NCI-H524 treated with DMSO at 0.1 percent for 48 hours (cell line): ENCODE measurements at places on chromosomes 13 and 19.

DNA sequence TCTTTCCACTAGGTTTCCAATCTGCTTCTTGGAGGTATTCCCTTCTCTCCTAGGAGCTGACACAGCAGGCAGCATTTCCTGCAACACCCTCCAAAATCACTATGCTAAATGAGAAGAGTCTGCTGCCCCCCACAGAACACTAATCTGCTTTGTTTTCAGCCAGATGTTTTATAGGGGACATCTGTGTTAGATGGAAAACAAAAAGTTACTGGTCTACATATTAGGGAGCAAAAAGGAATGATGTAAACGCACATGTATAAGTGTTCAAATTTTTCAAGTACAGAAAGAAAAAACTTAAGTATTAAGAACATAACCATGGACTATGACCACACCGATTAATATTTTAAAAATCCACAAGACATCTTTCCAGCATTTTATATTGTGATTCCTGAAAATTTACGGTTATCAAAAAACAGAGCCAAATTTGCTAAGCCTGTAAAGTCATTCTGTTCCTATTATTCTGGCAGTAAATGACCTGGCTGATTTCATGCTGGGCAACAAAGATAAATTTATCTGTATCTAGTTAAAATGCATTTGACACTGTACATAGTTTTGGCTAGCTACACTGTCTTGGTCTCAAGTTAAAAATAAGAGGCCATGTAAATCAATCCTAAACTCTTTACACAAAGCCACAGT, 63.3 kb downstream of the DCLK1 start:
- no peak for DNase-seq

DNA sequence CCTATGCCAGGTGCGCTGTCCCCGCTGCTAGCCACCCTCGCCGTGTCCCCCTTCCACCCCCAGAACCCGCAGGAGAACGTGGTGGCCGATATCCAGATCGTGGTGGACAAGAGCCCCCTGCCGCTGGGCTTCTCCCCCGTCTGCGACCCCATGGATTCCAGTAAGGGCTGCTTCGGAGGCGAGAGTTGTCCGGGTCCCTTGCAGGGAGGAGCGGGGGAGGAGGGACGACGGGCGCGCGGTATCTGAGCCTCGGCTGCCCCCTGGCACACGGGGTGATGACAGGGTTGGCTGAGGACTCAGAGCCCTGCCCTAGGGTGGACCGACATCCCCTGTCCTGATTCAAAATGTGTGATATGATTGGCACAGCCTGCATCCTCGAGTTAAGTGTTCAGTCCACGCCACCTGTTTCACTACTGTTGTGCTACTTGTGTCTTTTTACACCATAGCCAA, 653 bp downstream of the MVB12A start:
- DNase-seq: no peak

DNA sequence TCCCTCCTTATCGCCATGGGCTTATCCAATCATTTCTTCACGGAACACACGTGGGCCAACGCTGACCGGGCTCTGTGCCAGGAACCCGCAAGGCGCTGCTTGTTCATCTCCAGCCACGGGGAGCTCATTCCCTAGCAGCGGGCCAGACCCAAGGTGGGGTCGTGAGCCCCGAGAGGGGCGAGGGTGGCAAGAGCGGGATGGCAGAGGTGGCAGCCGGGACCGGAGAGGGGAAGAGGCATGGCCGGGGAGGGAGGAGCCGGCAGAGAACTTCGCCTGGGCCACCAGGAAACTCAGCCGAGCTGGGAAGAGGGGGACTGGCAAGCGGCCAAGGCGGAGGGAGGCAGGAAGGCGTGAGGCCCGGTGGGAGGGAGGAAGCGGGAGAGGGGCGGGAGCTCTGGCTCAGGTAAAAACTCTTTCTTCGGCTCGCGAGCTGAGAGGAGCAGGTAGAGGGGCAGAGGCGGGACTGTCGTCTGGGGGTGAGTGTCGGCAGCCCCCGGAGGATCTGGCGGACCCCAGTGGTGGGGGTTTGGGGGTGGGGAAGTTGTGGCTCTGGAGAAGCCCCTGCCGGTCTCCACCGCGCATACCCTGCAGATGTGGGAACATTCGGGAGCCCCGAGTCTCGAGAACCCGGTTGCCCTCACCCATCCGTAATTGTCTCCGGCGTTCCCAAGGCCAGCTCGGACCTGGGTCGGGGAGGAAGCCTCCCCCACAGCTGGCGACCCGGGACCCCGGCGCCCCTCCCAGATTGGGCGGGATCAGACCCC, at the start of gene B3GNT3:
Gene B3GNT3, plus strand, starts transcription at position 408 of the 764 bp plus-strand sequence. CDS start 12,670 bp downstream, outside the sequence.
- no peak for DNase-seq

- DNase-seq: no peak
Observed at GRCh38 chr13:102693250-102693649, 1.6 kb downstream of the METTL21C start.

GRCh38 chr19:40799558-40800338, 757 bp downstream of the EGLN2 start:
- no peak for DNase-seq

DNA sequence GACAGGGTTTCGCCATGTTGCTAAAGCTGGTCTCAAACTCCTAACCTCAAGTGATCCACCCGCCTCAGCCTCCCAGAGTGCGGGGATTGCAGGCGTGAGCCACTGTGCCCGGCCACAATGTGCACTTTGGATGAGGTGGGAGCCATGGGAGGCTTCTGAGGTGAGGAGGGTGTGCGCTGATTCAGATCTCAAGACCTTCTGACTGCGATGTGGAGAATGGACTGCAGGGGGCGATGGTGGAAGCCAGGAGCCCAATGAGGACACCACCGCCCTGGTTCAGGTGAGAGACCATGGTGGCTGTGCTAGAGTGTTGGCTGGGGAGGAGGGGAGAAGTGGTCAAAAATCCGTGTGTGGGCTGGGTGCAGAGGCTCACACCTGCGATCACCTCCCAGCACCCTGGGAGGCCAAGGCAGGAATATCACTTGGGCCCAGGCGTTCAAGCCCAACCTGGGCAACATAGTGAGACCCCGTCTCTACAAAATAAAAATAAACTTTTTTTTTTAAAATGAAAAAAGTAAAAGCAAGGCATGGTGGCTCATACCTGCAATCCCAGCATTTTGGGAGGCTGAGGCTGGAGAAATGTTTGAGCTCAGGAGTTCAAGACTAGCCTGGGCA, 5.6 kb downstream of the INAFM1 start:
- no peak for DNase-seq

DNA sequence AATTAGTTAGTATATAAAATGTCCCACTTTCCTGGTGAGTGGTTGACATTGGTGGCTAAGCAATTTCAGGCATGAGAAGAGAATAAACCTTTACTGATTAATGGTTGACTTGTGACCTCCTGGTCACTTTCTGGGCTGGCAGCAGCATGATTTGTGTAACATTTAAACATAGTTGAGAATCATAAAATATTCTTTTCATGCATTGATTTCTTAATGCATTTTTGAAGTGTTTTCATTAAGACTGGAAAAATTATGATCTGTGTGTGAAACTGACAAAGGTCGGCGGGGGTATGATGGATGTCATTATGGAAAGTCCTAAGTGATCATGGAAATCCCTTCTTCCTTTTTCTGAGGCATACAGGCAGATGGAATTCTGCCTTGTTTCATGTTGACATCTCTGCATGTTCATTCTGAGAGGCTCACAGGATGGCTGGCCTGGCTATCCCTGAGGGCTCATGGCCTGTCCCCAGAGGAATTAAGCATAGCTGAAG, 98.7 kb upstream of the RNF113B start:
- DNase-seq: no peak

DNA sequence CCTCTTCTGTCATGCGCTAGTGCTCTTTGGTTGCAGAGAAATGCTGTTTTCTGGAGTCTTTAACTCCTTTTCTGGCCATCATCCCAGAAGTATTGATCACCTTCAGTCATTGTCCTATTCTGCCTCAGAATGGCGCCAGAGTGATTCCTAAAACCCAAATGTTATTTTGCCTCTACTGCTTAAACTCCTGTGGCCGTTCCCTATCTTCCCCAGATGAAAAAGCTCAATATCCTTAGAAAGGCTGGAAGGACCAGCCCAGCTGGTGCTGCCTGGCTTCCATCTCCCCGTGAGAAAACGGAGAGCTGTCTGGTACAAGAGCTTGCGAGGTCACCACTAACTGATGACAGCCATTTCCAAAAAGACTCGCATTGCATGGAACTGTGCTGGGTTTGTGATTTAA, 179.1 kb downstream of the RBM26 start:
- DNase-seq: no peak

GRCh38 chr19:38173291-38174041, 50.6 kb downstream of the DPF1 start:
- DNase-seq: no peak

DNA sequence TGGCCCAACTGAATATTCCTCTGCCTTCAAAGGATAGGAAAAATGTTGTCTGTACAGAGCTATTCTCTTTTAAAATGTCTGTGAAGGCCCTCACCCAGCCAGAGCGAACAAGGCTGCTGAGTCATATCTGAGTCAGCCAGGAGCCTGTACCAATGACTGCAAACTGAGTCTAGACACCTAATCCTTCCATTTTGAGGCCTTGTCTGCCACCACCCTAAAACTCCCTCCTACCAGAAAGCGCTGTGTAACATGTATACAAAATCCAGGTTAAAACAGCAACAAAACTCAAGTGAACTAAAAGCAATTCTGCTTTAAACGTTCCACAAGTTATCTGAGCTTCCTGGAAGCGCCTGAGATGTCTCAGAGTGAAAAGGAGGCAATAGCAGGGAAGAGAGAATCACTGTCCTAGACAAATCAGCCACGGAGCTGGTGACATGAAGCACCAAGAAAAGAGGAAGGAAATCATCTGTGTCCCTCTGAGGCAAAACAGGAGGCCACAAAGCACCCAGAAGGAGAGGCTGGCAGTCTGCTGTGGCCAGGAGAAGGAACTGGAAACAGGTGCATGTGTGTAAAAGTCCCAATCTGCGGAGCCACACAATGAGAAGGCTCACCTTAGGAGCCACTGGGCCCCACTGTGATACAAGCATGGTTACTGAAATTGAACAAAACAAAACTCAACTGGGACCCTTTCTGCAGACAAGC, 10.2 kb downstream of the DHRS12 start:
- no peak for DNase-seq

DNA sequence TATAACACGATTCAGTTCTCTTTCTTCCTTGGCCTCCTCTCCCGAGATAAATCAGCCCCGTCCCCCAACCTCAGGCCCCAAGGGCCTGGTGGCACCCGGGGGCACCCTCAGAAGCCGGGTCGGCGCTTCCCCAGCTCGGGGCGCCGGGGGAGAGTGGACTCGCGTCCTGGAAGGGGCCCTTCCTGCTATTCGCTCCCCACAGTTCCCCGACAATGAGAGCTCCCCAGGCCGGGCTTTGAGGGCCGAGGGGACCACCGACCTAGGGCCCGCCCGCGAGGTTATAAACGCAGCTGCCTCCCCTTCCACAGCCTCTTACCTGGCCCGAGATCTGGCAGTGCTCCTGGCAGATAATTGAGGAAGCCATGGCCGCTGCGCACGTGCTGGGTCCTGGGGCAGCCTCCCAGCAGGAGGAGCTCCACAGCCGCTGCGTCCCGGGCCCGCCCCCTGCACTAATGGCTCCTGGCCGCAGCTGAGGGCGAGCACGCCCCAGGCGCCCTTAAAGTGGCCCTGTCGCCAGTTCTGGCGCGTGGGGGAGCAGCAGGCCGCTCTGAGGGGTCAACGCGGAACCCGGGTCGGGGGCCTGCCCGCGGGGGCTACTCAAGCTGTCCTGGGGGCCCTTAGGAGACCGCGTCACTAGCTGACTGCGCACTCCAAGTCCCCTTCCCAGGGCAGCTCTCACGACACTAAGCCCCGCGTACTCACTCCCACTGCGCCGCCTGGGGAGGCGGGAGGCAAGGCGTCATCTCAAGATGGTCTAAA, at the start of gene SOHLH2:
Gene SOHLH2, minus strand, starts transcription at position 394 of the 759 bp plus-strand sequence. Its CDS starts 30 bp downstream, at position 364.
- no peak for DNase-seq

GRCh38 chr19:10760273-10760944, 42.5 kb downstream of the DNM2 start:
- no peak for DNase-seq

DNA sequence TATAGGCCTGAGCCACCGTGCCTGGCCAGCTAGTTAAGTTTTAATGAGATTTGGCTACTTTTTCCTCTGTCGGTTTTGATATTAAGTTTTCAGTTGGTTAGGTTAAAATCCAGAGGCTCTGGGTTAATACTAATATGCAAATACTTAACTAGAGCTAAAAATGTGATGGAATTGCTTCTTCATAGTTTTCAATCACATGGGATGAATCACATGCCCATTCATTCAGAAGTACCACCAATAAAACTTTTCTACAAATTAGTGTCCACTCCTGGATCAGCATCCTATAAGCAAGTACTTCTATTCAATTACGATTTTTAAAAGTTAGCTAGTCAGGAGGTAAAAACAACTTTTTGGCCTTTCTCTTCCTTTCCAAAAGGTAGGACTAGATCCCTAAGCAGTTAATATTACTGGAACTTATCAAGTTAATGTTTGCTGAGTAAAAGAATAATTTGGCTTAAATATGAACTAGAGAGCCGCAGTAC, 4.3 kb downstream of the SLC25A30 start:
- DNase-seq: no peak

GRCh38 chr19:369876-370275, 25.3 kb upstream of the MIER2 start:
- no peak for DNase-seq

DNA sequence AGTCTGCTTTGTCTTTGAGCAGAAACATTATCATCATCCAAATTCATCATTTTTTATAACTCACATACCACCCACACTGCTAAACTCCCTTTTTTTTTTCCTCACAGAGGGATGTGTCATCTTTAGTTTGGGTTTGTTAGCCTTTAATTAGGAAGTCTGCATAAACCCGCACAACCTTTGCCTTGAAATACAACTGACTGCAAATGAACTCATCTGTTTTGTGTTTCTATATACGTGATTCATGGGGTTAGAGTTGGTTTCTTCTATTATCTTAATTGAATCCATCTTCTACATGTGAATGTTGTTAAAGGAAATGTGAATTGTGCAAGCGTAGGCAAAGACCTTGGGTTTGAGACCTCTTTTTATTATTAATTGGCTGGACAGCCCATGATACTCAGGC, 102.7 kb downstream of the SLAIN1 start:
- DNase-seq: no peak

- DNase-seq: no peak
Observed at GRCh38 chr19:19566306-19566705, 28.2 kb downstream of the CILP2 start.

GRCh38 chr19:2719232-2719735, 1.9 kb downstream of the DIRAS1 start:
- no peak for DNase-seq

GRCh38 chr19:10987571-10988297, 26.9 kb downstream of the SMARCA4 start:
- no peak for DNase-seq

- no peak for DNase-seq
Observed at GRCh38 chr13:45209229-45209628, 8.4 kb upstream of the KCTD4 start.

DNA sequence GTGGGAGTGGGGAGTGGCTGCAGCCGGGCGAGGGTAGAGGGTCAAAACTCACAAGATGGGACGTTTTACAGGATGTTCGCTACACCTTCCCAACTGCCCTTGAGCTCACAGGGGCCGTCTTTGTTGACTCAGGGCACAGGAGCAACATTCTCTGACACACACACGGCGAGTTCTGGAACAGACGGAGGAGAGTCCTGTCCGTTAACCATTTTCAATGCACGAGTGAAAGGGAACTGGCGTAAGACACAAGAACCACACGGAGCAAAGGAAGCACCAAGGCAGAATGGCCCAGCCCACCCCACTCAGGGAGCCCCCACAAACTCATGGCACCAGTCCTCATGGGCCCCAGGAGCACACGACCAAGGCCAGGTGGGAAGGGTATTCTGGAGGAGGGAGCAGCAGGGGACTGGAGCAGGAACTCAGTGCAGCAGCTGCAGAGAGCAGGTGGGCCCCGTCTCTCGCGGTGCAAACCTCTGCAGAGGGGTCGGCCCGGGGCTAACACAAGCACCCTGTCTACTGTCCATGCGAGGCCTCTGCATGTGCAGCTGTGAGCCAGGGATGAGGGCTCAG, 37.9 kb upstream of the ISYNA1 start:
- no peak for DNase-seq

GRCh38 chr19:56840451-56841192, at the start of the genes PEG3 and ZIM2:
Gene PEG3, minus strand, starts transcription at chr19:56840726. Its CDS starts 16,071 bp downstream, at chr19:56824655.
Gene ZIM2, minus strand, starts transcription at chr19:56840726. Its CDS starts 16,449 bp downstream, at chr19:56824277.
- DNase-seq: no peak
